ENCODE measurements at places on chromosomes 6 and 20.
A peak's percentile ranks its signal among the peaks of the same experiment; 100 is the strongest.

GRCh38 chr6:70208235-70208790, 94.6 kb downstream of the COL9A1 start:
- no peak for DNase-seq

GRCh38 chr20:61664556-61665320, 400.9 kb downstream of the TAF4 start:
- no peak for DNase-seq

- DNase-seq, result no peak
Measured at GRCh38 chr20:41428285-41428684, 61.7 kb upstream of the EMILIN3 start.

- no peak for DNase-seq
Measured at GRCh38 chr20:48374991-48375595, 452.7 kb downstream of the PREX1 start.

- DNase-seq, result no peak
Measured at GRCh38 chr6:17847203-17847760, 140.2 kb downstream of the KIF13A start.

GRCh38 chr6:128121190-128121589, 220.3 kb upstream of the THEMIS start:
- DNase-seq, result no peak

- no peak for DNase-seq
Measured at GRCh38 chr6:161639772-161640171, 365.9 kb upstream of the AGPAT4 start.

DNA sequence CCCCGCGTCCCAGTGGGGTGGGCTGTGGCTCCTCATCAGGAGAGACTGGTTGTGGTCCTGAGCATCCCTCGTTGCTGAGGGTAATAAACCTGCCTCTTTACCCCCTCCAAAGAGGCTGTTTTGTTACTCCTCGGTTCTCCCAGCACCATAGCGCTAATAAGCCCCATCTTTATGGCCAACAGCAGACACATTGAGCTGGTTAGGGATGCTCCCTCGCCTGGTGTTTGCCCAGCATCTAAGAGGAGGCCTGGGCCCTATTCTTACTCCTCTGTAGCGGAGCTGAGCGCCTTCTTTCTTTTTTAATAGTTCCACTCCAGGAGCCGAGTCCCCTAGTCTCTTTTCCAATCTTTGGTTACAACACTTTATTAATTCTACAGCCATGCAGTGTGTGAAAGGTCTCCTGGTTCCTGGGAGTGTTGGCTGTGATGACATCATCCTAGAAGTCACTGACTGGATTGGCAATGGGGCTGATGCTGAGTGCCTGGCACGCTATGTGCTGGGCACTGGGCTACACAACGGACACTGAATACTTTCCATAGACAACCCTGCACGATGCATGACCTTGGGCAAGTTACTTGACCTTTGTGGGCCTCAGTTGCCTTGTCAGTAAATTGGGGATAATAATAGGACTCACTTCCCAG, 50.6 kb upstream of the CCDC167 start:
- no peak for DNase-seq

GRCh38 chr6:6700407-6701270, 112.1 kb downstream of the LY86 start:
- DNase-seq, result no peak

DNA sequence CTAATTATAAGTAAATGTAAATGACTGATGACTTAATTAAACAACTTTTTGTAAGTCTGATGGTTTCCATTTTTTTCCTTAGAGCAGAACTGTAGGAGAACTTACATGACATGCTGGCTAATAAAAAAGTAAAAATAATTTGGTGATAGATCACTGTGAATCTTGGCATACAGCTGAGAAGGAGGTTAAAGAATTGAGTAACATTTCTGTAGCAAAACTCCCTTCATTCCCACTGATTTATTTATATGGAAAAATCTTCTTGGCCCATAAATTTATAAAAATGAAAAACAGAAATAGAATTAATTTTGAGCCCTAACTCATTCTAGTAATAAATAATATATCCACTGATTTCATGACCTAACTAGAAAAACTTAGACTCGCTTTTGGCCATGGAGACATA, 48.1 kb downstream of the SLC22A3 start:
- no peak for DNase-seq

- DNase-seq, result no peak
Measured at GRCh38 chr6:130622142-130622541, 205.1 kb upstream of the SMLR1 start.

GRCh38 chr20:41308290-41308711, 9.2 kb downstream of the ZHX3 start:
- no peak for DNase-seq

DNA sequence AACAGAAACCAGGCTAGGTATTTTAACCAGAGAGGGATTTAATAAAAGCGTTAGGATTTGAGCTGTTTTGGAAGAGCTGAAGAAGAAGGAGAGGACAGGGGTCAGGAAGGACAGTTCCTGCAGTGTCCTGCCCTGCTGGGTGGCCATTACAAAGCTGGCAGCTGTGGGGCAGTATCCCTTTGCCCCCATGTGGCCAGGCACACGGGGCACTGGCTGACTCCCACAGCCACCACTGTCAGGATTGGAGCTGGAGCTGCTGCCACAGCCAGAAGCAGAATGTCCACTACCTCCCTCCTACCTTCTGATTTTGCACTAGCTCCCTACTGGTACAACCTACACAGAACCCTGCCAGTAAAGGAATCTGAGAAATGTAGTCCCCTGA, 46.5 kb downstream of the SLC22A3 start:
- DNase-seq, result no peak

DNA sequence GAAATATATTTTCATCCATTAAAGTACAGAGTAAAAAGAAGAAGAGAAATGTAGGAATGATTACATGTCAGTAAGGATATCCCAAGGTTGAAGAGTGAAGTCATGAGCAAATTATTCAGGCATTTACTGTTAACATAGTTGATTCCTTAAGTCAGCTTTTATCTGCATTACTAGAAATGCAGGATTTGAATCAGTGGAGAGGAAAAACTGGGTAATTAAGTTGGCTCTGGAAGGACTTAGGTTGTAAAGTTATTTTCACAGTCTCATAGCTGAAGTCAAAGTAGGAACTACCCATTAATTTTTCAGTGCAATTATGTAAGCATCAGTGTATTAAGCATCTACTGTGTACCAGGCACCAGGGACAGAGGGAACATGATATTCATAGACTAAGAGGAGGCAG, 7.8 kb downstream of the NAA20 start:
- no peak for DNase-seq

- no peak for DNase-seq
Measured at GRCh38 chr6:15305909-15306308, 60.0 kb downstream of the JARID2 start.

DNA sequence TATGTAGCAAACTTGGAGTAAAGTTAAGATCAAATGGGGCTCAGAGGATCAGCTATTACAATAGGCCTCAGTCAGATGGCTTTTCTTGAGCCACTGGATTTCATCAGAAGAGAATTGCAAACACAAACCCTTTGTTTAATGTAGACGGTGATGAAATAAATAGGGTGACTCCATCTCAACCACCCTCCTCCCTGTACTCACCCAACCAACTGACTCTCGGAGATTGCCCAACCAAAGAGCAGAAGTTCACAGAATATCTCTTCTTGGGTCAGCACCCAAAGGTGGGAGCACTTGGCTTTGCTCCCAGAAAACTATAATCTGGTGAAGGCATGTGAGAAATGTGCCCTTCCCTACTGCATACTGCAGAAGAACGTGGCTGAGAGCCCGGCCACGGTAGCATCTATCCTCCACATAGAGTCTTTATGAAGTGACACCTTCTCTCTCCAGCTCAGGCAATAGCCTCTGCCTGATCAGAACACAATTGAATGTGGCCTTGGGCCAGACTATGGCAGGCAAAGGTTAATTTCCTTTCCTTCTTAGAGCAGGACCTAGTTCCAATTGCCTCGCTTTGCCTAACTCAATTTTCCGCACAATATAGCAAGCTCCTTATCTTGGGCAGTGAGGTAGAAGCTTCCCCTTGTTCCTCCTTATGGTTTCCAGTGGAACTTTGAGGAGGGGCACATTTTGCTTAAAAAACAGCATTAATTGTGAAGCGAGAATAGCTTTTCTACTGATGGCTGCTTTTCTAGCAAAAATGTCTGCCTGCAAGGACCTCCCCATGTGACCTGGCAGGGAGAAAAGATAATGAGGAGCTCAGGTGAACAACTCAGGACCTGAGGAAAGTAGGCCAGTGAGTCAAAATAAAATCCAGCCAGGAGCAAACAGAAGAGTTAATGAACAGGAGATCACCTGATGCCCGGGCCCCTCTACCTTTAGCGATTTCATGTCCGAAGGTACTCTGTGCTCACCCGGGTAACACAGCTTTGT, 79.4 kb downstream of the GFOD1 start:
- no peak for DNase-seq

GRCh38 chr6:31585491-31585890, 586 bp upstream of the LST1 start:
- no peak for DNase-seq

DNA sequence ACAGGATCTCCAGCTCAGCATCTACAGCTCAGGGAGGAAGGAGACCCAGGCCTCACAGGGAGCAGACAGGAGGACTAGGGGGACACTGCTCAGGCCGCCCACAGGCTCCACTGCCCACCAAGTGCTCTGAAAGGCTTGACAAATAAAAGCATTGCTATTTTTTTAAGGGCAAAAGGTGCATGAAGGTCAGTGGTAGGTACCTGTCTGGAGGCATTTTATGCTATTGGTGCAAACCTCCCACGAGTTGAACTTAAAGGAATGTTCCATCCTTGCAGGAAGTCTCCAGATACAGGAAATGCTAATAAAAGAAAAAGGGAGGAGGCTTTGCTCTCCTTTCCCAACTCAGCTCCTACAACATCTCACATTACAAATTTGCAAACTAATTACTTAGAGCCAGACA, 228.1 kb downstream of the FOXC1 start:
- no peak for DNase-seq

- no peak for DNase-seq
Measured at GRCh38 chr6:157333956-157334355, 10.6 kb upstream of the TMEM242 start.

GRCh38 chr6:43171707-43172103, 636 bp downstream of the SRF start:
- DNase-seq, result no peak

DNA sequence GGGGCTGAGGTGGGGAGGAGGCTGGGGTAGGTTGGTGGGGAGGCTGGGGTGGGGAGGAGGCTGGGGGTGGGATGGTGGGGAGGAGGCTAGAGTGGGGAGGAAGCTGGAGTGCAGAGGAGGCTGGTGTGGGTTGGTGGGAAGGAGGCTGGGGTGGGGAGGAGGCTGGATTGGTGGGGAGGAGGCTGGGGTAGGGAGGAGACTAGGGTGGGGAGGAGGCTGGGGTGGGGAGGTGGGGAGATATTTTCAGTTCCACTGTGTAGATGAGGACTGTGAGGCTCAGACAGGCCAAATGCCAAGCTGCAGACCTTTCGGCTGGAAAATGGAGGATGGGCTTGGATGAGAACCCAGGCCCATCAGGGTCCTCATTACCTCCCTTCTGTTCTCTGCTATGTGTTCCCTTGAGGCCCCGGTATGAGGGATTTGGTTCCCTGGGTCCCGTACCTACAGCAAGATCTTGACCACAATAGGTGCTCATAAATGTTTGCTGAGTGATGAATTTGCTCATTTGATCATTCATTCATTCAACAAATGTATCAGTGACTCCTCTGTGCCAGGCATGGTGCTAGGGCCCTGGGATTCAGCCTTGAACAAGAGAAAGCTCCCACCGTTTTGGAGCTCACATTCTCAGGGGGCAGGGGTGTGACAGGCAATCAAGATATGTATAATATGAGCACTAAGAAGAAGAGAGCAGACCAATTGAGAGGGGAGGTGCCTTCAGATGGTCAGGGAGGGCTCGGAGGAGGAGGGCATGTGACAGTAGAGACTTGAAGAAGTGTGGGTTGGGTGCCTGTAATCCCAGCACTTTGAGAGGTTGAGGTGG, 36.1 kb upstream of the NOL4L start:
- no peak for DNase-seq

- DNase-seq, result no peak
Measured at GRCh38 chr6:170279977-170280688, 10.7 kb downstream of the DLL1 start.

DNA sequence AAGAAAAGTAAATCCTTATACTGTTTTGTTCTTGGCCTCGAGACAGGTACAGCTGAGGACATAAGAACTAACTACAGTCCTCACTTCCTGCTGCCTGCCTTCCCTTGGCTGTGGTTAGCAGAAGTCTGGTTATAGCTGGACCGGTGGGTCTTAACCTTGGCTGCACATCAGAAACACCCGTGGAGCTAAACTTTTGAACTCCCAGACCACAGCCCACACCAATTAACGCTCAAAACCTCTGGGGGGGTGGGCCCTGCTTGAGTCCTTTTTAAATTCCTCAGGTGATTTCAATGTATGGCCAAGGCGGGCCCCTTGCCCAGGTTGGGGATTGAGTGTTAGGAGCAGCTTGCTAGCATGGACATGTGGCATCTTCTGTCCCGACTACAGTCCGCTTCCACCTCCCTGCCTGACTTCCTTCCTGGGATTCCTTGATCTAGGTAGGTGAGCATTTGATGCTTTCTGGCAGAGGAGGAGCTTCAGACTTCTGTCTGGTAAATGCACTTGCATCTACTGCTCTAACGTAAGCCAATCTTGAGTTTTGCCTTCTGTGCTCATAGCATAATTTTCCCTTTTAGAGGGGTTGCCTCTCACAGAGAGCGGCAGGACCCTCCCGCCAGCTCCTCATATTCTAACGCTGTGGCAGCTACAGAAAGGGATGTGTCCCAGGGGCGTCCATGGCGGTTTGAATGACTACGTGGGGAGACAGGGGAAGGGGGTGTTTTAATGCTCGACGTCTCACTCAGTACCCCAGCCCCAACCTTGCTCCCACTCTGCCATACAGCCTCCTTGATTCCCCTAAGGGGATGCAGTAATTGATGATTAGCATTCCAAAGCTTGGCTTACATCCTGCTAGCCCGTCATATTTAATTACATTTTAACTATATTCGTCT, 390.1 kb downstream of the ZFAND3 start:
- DNase-seq, result no peak

GRCh38 chr6:89501222-89501621, 68.3 kb downstream of the ANKRD6 start:
- no peak for DNase-seq

- DNase-seq, result no peak
Measured at GRCh38 chr6:157838718-157839430, 15.8 kb downstream of the SNX9 start.

GRCh38 chr6:79079561-79080041, 1.5 kb upstream of the PHIP start:
- DNase-seq, result no peak

- DNase-seq, result no peak
Measured at GRCh38 chr6:46688117-46688965, 656 bp downstream of the TDRD6 start.

GRCh38 chr20:17610566-17611289, 40.9 kb downstream of the DSTN start:
- DNase-seq, result peak; percentile 32

GRCh38 chr6:124676033-124676432, 286.2 kb upstream of the RNF217 start:
- DNase-seq, result no peak

- no peak for DNase-seq
Measured at GRCh38 chr20:41716436-41716835, 98.3 kb upstream of the CHD6 start.

GRCh38 chr6:12348530-12349511, 58.7 kb downstream of the EDN1 start:
- no peak for DNase-seq

Data from activated CD4-positive, CD25-positive, alpha-beta regulatory T cell treated with anti-CD3 and anti-CD28 coated beads, Interleukin-2, amount 50 U/mL, for 16 hours (primary cell).